ENCODE measurements at places on chromosomes 6 and 20.
A peak's percentile ranks its signal among the peaks of the same experiment; 100 is the strongest.

- DNase-seq: no peak
These were observed 214.7 kb downstream of the TFAP2C start for GRCh38 chr20:56843817-56844216.

DNA sequence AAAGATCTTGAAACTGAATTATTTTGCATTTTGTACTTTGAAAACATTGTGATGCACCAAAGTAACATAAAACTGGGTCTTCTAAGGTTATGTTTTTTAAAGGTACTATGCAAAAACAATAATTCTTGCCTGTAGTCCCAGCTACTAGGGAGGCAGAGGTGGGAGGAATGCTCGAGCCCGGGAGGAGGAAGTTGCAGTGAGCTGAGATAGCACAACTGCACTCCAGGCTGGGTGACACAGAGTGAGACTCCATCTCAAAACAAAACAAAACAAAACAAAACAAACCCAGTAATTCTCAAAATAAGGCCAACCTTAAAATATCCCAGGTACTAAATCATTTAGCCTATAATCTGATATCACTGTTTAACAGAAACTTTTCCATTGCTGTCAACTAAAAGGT, 269.6 kb downstream of the KHDC1L start:
- no peak for DNase-seq

DNA sequence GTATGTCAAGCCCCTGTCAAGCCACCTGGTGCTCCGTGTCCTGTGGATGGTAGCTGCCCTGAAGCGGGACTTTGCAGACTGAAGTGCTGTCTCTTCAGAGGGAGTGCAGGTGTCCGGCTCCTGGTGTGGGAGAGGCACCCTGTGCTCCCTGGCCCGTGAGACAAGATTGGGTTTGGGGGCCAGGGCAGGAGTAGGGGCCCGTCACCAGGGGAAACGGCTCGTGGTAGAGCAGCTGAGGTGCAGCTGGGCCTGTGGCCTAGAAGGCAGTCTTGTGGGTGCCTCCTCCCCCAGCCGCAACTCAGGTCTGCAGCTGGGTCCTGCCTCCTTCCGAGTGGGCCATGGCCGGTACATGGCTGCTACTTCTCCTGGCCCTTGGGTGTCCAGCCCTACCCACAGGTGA, at the start of gene PTCRA:
Gene PTCRA, plus strand, starts transcription at position 322 of the 400 bp plus-strand sequence. Its CDS starts 17 bp downstream, at position 339.
- DNase-seq: no peak

GRCh38 chr6:33298773-33299236, at the start of gene RGL2:
Gene RGL2, minus strand, starts transcription at chr6:33298942. Its CDS starts 332 bp downstream, at chr6:33298610.
- peak; percentile 69 for DNase-seq

GRCh38 chr6:81073318-81073717, 679.2 kb downstream of the TENT5A start:
- no peak for DNase-seq

- DNase-seq: no peak
These were observed 999 bp upstream of the EHMT2 start for GRCh38 chr6:31898383-31899011.

GRCh38 chr6:100506651-100507050, 41.9 kb upstream of the SIM1 start:
- DNase-seq: no peak

GRCh38 chr6:142238881-142239280, 62.9 kb upstream of the ADGRG6 start:
- DNase-seq: no peak

GRCh38 chr6:91719414-91719813, 1132.5 kb upstream of the MAP3K7 start:
- no peak for DNase-seq

DNA sequence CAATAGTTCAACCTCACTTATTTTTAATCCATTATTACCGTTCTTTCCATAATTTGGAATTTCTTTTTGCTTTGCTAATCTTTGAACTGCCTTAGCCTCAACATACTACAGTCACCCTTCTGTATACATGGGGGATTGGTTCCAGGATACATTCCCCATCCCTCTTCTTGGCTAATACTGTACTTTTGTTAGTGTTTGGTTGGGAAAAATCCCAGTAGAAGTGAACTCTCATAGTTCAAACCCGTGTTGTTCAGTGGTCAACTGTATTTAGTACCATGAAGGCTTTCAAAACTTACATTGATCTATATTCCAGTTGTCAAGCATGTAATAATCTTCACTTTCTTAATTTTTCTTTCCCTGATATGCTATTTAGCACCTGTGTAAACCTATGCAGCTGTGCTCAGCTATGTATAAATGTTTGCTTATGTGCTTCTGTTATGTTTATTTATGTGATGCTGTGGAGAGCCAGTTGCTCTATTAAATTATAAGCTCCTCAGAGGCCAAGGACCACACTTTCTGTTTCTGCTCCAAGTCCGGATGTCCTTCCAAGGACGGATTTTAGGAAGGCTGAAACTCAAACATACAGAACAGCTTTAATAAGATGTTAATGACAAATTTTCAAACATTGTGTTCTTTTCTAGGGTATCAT, 33.3 kb upstream of the LAMA4 start:
- DNase-seq: no peak

DNA sequence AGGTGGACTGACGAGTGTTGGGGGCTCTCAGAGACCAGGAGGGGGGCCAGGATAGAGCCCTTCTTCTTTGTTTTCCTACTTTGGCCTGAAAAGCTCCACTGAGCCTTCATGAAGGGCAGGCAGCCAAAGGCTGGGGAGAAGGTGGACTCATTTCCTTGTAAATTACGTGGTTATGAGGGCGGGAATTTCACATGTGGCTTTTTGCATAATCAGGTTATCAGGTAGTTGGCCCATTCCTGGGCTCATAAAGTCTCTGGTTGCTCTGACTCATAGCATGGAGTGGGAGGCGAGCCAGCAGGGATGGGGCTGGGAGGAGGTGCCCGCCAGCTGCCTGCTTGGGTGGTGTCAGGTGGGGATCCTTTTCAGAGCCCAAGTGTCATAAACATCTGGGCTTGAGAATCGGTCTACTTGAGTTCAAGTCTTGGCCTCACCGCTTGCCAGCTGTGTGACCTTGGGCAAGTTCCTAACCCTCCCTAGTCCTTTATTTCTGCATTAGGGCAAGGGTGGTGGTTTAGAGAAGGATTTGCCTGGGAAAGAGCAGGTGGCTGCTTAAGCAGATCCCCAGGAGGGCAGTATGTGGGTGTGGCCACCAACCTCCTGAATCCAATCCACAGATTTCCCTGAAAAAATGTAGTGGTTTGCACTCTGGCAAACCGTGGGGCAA, 26.5 kb upstream of the RNF24 start:
- DNase-seq: no peak

- no peak for DNase-seq
These were observed 8.3 kb downstream of the B4GALT5 start for GRCh38 chr20:49705358-49705757.

GRCh38 chr6:30227242-30227722, 14.1 kb upstream of the TRIM26 start:
- DNase-seq: no peak

GRCh38 chr6:159609652-159610178, 83.3 kb downstream of the SOD2 start:
- no peak for DNase-seq

- DNase-seq: no peak
These were observed 1.8 kb upstream of the PRDM1 start for GRCh38 chr6:106084106-106084988.

- no peak for DNase-seq
These were observed 37.3 kb upstream of the TGM2 start for GRCh38 chr20:38202153-38202981.

- no peak for DNase-seq
These were observed 38.3 kb downstream of the PDRG1 start for GRCh38 chr20:31913431-31914157.
